Breast epithelium (tissue), 4 donors: ENCODE measurements at places on chromosomes 13 and 19.
A peak's percentile ranks its signal among the peaks of the same experiment; 100 is the strongest.

DNA sequence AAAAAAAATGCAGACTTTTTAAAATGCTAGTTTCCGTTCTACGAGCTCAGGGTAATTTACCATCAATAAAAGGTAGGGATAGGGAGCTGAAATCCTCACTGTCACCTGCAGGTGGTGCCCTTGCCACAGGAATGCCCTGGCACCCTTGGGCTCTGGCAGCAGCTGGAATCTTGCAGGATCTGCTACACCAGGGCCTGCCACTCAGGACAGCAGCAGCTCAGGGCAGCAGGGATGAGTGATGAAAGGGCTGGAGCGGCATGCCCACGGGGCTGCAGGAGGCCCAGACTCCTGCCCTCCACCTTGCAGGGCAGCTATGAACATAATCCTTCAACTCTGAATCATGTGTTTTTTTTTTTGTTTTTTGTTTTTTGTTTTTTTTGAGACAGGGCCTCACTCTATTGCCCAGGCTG, 54.0 kb downstream of the GNG7 start:
- peak; percentile 75 for DNase-seq

DNA sequence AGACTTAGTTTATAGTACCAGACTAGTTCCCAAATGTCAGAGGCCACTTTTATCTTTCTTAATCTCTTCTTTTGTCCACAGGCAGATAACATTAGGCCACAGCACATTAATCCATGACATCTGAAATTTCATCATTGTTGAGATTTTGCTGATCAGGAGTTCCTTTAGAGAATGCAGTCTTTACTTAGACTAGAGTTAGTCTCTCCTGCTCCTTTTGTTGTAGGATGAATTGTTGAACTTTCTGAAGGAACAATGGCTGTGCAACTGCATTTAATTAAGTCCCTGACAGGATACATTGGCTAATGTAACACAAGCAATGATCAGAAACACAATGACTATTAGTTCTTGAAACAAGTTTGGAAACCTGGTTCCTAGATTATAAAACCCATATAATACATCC, 266.3 kb downstream of the PCDH20 start:
- no peak for DNase-seq

DNA sequence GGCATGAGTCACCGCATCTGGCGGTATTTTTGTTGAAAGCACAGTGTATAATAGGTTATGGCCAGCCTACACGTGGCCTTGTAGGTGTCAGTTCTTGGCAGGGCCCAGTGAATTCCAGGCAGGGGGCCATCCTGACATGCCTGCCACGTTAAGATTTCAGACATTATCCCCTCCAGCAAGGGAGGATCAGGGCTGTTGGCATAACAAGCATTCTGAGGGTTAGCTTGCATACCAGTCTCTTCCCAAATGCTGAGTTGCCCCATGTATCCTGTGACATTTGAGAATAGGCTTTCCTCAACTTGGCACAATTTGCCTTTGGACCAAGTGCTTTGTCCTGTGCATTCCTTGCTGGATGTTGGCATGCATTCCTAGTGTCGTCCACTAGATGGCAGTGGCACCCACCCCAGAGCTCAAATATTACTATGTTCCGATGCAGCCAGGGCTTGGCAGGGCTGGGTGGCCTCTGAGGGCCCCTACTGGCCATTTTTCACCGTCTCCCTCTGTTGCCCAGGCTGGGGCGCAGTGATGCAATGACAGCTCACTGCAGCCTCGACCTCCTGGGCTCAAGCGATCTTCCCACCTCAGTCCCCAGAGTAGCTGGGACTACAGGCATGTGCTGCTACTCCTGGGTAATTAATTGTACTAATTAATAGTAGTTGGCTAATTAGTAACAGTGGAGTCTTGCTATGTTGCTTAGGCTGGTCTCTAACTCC, 31.2 kb downstream of the NLRP12 start:
- DNase-seq: peak; percentile 82

DNA sequence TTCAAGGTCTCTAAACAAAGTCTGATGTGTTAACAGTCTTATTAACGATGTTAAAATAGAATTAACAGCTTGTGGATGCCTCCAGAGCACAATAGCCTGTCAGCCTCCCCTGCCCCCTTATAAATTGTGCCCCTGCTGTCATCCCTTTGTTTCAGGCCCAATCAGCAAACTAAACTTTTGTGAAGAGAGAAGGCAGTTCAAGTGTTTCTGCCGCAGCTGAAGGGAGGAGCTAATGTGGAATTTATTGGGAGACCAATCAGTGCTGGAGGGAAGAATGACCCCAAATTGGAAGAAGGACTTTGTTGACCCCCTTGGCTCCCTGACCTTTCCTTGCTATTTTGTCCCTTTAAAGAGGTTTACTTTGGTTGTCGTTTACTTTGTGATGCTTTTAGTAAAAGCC, 160.5 kb downstream of the TM9SF2 start:
- no peak for DNase-seq

DNA sequence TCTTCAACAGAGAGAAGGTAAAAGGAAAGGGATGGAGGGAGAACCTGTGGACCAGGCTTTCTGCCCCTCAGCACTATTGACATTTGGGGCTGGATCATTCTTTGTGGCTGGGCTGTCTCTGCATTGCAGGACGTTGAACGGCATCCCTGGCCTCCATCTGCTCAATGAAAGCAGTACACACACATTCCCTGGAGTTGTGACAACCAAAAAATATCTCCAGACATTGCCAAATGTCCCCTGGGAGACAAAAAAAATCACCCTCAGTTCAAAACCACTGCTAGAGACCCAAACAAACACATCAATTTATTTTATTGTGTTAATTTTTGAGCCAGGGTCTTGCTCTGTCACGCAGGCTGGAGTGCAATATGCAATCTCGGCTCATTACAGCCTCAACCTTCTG, 43.3 kb downstream of the INSR start:
- no peak for DNase-seq

DNA sequence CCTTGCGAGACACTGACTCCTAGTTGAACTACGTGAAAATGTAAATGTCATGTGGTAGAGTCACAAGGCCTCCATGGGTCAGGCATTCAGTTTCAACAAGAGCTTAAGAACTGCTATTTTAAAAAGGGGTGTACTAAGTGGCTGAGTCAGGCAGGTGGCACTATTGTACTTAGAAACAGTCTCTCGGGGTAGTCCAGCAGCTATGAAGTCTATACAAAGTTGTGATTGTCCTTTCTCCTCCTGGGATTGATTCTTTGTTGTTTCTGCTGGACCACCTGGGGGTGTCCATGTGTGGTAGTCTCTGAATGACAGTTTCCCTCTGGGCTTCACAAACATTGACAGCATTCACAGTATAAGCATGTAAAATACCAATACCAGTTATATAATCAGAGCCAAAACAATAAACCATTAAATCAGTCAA, 33.0 kb downstream of the UGGT2 start:
- no peak for DNase-seq

- DNase-seq: no peak
Observed at GRCh38 chr13:90908792-90909191, 438.7 kb upstream of the MIR17HG start.

- no peak for DNase-seq
Observed at GRCh38 chr19:6393983-6394412, 1.0 kb upstream of the GTF2F1 start.

DNA sequence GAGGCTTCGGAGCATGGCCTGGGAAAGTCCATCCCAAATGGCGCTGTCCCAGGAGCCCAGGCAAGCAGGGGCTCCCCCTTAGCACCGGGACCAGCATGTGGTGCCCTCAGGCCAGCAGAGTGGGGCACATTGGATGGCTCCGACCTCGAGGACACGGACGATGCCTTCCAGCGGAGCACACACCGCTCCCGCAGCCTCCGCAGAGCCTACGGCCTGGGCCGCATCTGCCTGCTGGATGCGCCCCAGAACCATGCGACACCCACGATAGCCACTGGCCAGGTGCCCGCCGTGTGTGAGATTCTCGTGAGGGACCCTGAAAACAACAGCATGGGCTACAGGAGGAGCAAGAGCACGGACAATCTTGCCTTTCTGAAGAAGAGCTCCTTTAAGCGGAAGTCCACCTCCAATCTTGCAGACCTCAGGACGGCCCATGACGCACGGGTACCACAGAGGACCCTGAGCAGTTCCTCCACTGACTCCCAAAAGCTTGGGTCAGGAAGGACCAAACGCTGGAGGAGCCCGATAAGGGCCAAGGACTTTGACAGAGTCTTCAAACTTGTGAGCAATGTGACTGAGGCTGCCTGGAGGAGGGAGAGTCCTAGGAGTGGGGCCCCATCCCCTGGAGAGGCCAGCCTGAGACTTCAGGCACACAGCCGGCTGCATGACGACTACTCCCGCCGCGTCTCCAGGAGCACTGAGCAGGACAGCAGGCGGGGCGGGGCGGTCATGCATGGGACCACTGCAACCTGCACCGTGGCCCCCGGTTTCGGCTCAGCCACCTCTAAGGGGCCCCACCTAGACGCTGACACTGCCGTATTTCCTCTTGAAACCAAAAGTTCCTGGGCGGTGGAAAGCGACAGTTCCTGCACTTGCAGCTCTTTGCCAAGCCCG, 63.1 kb downstream of the SPATA13 start:
- no peak for DNase-seq

- no peak for DNase-seq
Observed at GRCh38 chr13:37914781-37915391, 45.3 kb upstream of the TRPC4 start.

GRCh38 chr19:2149980-2150793, 1.2 kb downstream of the AP3D1 start:
- no peak for DNase-seq

DNA sequence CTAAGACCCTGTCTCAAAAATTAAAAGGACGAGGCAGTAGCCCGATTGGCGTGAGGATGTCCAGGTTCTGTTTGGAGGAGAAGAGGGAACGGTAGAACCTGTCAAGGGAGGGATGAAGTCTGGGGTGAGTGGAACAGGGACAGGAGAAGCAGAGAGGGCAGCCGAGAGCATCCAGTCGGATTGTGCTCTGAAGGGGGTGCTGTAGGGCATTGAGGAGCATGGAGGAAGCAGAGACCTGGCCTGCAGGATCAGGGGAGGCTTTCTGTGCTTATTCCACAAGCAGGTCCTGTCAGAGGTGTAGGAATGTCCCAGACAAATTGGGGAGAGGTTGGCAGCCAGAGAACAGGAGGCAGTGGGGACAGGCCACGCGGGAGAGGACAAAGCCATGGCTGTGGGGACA, 14.1 kb downstream of the AP2A1 start:
- DNase-seq: no peak

GRCh38 chr13:90485436-90485835, 862.1 kb upstream of the MIR17HG start:
- DNase-seq: no peak

- no peak for DNase-seq
Observed at GRCh38 chr13:101204270-101205020, 211.9 kb downstream of the NALCN start.

DNA sequence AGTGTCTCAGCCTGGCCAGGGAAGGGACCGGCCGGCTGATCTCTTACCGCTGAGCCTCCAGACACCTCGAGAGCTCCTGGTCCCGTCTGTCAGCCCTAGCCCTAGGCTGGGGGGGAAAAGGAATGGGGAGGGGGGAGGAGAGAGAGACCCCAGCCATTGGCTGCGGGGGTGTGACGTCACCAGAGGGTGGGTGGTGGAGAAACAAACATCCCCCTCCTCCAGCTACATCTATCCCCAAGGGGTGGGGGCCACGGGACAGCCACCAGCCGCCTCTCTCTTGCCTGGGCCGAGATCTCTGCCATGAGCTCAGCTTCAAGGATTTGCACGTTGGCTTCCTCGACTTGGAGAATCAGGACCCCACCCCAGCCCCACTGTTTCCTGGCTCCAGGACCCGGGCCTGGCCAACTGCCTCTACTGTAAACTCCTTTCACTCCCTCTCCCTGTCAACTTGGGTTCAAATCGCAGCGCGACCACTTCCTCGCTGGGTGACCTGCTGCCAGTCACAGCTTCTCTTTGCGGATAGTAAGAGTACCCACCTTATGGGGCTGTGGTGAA, at the start of gene PRX:
TSS of gene PRX (minus strand) at position 88 of the 555 bp plus-strand sequence. CDS start 5,446 bp downstream, outside the sequence.
- DNase-seq: no peak

- DNase-seq: no peak
Observed at GRCh38 chr19:49056101-49056901, 1.2 kb downstream of the CGB7 start.

DNA sequence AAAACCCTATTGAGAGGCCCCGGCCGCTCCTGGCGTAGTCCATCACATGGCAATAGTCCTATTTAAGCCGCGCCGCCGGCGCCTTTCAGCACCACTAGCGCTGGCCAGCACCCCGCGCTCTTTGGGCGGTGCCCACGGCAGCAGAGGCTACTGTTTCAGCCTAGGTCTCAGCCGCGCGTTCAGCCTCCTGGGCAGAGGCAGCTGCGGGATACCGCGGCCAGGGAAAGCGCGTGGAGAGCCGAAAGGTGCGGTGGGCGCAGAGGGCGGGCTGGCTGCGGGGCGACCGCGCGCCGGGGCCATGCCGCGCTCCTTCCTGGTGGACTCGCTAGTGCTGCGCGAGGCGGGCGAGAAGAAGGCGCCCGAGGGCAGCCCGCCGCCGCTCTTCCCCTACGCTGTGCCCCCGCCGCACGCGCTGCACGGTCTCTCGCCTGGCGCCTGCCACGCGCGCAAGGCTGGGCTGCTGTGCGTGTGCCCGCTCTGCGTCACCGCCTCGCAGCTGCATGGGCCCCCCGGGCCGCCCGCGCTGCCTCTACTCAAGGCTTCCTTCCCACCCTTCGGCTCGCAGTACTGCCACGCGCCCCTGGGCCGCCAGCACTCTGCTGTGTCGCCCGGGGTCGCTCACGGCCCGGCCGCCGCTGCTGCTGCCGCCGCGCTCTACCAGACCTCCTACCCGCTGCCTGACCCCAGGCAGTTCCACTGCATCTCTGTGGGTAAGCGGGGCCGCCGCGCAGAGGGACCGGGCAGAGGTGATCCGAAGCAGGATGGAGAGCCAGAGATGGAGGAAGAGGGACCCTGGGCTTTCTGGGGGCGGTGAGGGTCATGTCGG, at the start of gene GSX1:
TSS of gene GSX1 (plus strand) at position 91 of the 826 bp plus-strand sequence. CDS start at position 299, 208 bp downstream.
- peak; percentile 18 for DNase-seq

- DNase-seq: no peak
Observed at GRCh38 chr19:13864046-13864666, 12.8 kb upstream of the NANOS3 start.

- DNase-seq: no peak
Observed at GRCh38 chr19:27843861-27844260, 1369.1 kb downstream of the UQCRFS1 start.

- no peak for DNase-seq
Observed at GRCh38 chr19:50321831-50322230, 7.3 kb downstream of the KCNC3 start.

- DNase-seq: no peak
Observed at GRCh38 chr19:16522559-16523377, 19.5 kb downstream of the CHERP start.

DNA sequence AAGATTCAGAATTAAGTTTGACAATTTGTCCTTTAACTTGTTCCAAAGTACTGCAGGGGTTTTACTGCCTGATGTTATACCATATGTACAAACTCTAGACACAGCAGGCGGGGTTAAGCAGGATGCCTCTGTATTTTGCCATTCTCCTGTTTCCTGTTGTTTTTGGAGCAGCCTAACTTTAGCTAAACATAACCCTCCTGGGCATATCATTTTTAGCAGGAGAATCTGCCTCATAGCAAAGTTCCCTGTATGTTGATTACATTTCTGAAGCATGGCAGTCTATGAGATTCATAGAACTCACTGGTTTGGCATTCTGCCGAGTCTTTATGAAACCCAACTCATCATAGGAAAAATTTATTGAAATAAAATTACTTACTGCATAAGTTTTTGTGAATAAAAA, 5.2 kb downstream of the LHFPL6 start:
- DNase-seq: no peak
